ENCODE measurements at places on chromosomes 6 and 20.
A peak's percentile ranks its signal among the peaks of the same experiment; 100 is the strongest.

GRCh38 chr6:52340603-52340880 lies 21.4 kb upstream of the PAQR8 start:
- DNase-seq, result no peak

DNA sequence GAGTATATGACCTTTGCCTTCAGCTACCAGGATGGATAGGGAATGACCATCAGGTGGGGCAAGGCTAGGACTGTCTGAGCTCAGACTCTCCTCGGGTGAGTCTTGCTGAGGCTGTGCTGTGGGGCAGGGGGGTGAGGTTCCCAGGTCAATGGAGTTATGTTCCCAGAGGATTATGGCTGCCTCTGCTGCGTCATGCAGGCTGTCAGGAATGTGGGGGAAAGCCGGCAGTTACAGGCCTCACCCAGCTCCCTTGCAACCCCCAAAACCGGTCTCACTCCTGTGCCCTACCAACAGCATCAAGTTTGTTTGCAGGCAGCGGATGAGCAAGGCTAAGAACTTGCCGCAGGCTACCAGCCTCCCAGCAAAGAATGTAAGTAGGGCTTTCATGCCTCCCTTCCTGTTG lies 93.5 kb downstream of the ESR1 start:
- no peak for DNase-seq

GRCh38 chr6:162620073-162620472 lies 107.5 kb downstream of the PRKN start:
- DNase-seq, result no peak

- DNase-seq, result no peak
Measured at GRCh38 chr6:73699676-73700459, 3.9 kb downstream of the CD109 start.

- no peak for DNase-seq
Measured at GRCh38 chr6:160730911-160731310, 28.9 kb downstream of the PLG start.

- no peak for DNase-seq
Measured at GRCh38 chr6:11961923-11962322, 50.2 kb upstream of the HIVEP1 start.

DNA sequence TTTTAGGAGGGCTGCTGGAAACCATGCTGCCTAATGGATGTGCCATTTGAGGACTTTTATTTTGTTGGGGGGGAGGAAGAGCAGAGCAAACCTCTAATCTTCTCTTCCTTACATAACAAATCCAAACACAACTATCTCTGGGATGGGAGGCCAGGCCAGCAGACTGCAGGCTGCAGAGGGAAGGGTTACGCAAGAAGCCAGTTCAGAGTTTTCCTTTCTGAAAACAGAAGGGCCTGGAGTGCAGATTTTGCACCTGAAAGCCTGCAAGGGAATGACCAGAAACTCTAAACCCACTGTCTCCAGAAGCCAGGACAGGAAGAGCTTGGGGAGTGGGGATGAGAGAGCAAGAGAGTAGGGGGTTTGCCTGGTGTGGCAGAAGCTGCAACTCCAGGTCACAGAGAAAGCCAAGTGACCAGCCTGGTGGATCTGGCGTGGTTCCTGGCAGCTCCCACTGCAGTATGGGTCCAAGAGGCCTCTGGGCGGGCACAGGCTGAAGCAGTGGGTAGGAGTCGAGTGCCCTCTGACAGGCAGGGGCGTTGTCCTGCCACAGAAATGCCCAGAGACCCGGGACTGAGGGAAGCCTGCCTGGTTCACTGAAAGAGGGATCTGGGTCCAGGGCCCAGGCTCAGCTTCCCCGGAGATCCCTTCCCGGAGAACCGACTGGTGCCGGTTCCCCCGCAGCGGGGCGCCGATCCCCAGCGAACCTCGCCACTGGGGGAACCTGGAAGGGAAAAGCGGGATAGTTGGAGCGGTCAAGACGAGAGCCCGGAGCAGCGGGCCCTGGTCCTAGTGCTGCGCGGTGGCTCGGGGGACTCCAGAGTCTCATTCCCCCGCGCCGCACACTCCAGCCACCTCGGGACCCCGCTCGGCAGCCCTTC lies 6.7 kb downstream of the MAFB start:
- DNase-seq, result no peak

- no peak for DNase-seq
Measured at GRCh38 chr6:3294921-3295871, 36.4 kb downstream of the PSMG4 start.

GRCh38 chr20:58850693-58851174 lies at the start of gene GNAS-AS1:
GNAS-AS1 (minus strand) TSS chr20:58850902.
- peak; percentile 34 for DNase-seq

DNA sequence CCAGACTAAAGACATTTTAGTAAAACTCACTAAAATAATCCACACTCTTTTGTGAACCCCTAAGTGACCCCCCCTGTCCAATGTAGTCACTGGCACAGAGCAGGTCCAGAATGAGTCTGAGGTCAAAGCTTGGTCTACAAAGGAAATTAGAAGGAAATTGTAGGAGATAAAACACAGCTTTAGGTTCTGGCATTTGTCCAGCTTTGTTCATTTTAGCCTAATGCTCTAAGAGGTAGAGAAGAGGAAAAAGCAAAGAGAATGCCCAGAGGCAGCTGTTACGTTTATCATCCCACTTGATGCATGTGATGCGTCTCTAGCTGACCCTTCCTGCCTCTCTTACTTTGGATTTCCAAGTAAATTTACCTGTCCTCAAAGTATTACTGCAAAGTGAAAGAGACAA lies 62.5 kb downstream of the CNKSR3 start:
- DNase-seq, result no peak

DNA sequence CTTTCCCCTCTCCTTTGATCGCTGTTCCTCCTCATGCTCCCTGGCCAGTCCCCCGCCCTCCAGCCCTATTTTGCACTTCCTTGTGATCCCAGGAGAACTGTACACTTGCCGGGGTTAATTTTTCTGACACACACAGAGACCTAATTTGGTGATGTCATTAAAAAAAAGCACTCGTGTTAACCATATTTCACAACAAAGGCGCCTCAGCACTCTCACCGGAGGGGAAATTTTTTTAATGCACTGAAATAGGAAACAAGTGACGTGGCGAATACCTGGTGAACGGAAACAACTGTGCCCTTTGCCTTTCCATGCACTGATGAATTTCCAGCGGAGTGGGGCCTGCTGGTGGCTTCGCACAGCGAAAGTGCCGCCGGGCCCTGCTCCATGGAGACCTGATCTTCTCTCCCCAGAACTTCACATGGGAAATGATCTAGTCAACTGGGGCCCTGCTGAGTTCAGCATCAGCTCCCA lies 53.9 kb upstream of the TAGAP start:
- DNase-seq, result peak; percentile 60

GRCh38 chr6:69232911-69233448 lies 563.8 kb downstream of the LMBRD1 start:
- DNase-seq, result no peak

DNA sequence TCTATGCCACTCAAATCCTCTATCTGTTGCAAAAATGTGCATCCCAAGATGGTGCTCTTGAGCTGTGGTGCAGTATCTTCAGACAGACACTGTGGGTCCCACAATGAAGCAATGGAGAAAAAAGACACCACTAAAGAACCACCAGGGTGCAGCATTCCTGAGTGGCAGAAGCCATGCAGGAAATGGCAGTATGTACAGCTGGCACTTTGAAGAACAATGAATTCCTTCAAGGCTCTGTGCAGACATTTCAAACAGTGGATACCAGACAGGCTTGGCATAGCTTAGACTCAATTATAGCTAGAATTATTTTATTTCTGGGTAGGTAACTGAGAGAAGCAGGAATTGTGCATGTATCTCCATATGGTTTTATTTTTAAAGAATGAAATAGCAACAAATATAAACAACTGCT lies 24.0 kb upstream of the HDAC2 start:
- DNase-seq, result no peak

- no peak for DNase-seq
Measured at GRCh38 chr6:53691252-53691651, 25.7 kb upstream of the KLHL31 start.

- DNase-seq, result no peak
Measured at GRCh38 chr6:7938562-7939183, 28.1 kb upstream of the TXNDC5 start.

- no peak for DNase-seq
Measured at GRCh38 chr6:4593951-4594350, 182.3 kb upstream of the CDYL start.

DNA sequence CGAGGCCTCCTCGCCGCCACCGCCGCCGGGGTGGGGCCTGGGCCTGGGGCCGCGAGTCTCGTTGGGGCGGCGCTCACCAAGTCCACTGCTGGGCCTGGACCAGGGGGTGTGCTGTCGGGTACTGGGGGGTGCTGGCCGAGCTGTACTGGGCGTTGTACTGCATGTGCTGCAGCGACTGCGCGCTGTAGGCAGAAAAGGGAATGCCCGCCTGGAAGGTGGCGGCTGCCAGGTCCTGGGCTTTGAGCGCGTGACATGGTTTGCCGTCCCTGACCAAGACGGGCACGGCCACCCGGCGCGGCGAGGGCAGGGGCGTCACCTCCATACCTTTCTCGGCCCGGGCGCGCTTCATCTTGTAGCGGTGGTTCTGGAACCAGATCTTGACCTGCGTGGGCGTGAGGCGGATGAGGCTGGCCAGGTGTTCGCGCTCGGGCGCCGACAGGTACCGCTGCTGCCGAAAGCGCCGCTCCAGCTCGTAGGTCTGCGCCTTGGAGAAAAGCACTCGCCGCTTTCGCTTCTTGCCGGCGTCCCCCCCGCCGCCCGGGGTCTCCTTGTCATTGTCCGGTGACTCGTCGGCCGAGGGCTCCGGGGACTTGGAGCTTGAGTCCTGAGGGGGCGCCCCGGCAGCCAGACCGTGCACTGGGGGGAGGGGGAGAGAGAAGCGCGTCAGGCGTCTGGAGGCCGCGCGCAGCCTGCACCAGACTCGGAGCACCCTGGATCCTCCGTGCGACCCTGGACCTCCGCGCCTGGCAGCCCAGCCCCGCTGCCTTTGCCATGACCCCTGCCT lies 1.8 kb downstream of the NKX2-2 start:
- DNase-seq, result no peak

- DNase-seq, result no peak
Measured at GRCh38 chr6:162090734-162091133, 636.8 kb downstream of the PRKN start.

DNA sequence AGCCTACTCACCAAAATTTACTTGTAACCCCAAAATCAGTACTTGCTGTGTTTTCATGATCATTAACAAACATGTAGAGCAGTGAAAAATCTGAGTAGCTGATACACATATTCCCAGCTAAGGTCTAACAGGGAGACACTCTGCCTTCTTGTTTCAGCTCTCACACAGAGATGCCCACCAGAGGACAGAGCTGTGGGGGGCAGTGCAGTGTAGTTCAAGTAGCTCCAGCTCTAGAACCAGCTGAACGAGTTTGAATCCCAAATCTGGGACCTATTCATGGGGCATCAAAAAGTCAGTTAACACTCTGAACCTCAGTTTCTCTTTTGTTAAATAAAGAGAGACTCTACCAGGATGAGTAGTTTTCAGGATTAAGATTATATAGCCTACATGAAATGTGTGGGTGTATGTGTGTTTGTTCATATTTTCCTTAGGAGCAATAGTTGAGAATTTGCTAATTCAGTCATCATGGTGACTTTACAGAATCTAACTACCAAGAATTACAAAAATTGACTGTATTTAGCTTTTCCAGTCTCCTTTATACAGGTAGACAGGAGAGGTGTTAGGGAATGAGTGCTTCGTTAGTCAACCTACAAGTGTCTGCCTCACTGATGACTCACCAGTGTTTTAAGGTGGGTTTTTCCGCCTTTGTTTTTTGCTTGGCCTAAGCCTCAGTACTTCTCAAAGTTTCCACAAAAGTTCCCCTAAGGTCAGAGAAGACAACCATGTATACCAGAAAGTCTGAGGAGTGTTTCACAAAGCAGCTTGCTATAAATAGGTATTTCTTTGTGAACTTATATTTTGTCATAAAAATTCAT lies 164.0 kb upstream of the RUNX2 start:
- no peak for DNase-seq

GRCh38 chr6:26064619-26065257 lies 22.5 kb upstream of the HFE start:
- DNase-seq, result no peak

DNA sequence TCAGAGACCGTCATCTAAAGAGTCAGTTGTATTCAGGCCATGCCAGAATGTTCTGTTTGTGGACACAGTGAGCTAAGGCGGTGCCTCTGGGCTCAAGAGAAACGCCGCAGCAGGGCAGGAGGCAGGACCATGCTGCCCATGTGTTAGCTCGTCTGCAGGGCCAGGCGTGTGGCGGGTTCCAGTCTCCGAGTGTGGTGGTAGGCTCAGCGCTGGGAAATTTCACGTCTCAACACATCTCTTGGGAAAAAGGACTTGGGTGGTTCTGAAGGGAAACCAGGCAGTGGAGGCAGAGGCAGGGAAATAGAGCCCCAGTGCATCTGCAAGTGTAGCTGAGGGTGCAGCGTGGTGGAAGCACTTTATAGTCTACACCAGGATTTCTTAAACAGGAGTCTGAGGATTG lies 56.9 kb upstream of the TAGAP start:
- no peak for DNase-seq

DNA sequence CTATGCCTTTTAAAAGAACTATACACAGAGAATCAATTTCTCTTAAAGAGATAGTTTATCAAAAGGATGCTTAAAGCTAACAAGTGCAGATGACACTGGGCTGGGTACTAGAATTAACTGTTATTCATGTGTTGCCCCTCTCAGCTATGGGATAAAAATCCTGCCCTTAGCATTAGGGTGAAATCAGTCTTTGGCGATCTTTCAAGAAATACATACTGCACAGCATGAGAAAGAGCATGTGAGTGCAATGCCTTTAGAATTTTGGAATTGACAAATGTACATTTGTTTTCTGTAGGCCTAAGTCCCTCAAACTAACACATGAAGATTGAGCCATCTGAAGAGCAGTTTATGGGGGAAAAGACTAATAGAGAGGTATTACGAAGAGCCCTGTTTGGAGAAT lies 115.4 kb downstream of the ZFP64 start:
- DNase-seq, result no peak

DNA sequence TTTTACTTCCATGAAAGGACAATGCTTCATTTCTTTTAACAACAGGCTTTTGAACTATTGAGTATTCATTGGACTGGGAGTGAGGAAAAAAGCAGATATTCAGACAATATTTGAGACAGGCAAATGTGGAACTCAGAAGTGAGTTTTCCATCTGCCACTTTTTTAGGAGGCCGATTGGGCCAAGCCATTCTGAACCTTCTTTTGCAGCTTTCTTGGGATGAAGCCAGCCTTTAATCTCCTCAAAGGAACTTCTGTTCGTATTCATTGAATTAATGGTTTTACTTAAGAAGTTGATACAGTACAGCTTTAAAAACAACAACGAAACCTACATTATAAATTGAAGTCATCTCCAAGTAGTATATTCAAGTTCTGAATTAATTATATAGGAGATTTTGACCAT lies 187.1 kb upstream of the RNF217 start:
- no peak for DNase-seq

DNA sequence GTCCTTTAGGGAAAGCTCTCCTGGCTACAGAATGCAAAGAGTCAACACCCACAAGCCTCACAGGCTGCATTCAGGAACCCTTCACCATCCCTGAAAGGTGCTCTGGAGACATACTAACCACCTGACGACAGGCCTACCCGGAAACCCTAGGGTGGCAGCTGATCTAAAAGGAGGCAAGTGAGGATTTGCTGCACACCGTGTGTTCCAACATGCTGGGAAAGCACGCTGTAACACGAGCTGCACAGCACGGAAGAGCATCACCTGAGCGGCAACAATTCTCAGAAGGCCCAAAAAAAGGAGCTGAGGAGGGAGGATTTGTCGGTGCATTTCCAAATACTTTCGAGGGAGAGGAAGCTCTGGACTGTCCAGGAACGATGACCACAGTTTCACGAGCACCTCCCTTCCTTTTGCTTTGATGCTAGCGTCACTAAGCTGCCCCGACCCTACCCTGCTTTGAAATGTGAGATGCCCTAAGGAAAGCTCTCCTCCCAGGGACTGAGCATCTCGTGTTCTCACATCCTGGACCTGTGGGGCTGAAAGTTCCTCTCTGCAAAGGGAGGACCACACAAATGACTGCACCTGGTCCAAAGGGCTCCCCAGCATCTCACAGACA lies 87.0 kb downstream of the PPP1R3G start:
- DNase-seq, result no peak

All from stimulated activated CD8-positive, alpha-beta memory T cell treated with anti-CD3 and anti-CD28 coated beads, Interleukin-4, amount 100 ng/mL, for 1 hour (primary cell).